T-helper 17 cell (primary cell): ENCODE measurements at places on chromosomes 3 and 15.

GRCh38 chr3:195198426-195199346 is 72.3 kb downstream of the XXYLT1 start:
- DNase-seq: no peak

DNA sequence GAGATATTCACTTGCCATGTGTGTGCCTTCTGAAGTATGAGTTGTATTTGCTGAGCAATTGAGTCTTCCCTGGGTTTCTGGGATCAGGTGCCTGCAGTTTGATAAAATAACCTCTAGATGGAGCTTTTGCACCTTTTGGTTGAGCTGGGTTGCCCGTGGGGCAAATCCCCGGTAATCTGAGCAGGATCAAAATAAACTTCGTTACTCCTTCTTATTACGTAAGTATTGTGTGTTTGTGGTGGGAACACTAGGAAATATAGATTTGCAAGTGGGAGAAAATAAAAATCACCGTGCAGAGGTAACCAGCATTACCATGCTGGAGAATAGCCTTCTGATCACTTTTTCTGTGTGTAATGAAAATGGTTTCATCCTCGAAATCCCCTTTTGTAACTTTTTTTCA is 277.4 kb upstream of the NR2E3 start:
- DNase-seq: no peak

DNA sequence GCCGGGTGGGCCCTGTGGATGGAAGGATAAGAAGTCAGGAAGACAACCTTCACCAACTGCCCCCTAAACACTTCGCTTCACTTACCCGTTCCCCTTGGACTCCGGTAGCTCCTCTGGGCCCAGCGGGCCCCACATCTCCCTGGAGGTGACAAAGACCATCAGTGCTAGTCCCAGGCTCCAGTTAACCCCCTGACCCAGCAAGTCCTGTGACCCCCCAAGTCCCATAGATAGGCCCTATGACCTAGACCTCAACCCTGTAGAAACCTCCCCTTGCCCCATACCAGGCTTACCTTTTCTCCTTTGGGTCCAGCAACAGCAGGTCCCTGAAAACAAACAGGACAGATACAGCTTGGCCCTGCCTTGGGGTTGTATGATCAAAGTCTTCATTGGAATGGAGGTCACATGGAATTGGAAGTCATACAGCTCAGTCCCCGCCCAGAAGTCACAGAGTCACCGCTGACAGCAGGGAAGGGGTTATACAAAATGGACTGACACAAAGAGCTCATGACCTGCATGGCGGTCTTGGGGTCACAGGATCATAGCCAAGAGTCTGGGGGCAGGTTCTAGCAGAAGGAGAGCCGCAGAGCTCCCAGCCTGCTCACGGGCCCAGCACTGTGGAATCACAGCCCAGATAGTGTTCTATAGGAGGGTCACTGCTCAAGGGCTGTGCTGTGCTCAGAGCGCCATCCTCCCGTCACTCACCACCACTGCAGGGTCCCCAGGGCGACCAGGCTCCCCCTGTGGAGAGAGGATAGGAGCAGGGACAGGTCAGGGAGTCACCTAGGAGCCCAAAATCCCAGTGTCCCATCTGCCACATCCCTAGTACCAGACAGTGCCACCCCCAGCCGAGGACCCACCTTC is 13.3 kb downstream of the COL7A1 start:
- no peak for DNase-seq

- DNase-seq: no peak
Observed at GRCh38 chr3:129663930-129664646, 57.6 kb upstream of the PLXND1 start.

- no peak for DNase-seq
Observed at GRCh38 chr15:44883199-44883877, 73.1 kb upstream of the TERB2 start.

DNA sequence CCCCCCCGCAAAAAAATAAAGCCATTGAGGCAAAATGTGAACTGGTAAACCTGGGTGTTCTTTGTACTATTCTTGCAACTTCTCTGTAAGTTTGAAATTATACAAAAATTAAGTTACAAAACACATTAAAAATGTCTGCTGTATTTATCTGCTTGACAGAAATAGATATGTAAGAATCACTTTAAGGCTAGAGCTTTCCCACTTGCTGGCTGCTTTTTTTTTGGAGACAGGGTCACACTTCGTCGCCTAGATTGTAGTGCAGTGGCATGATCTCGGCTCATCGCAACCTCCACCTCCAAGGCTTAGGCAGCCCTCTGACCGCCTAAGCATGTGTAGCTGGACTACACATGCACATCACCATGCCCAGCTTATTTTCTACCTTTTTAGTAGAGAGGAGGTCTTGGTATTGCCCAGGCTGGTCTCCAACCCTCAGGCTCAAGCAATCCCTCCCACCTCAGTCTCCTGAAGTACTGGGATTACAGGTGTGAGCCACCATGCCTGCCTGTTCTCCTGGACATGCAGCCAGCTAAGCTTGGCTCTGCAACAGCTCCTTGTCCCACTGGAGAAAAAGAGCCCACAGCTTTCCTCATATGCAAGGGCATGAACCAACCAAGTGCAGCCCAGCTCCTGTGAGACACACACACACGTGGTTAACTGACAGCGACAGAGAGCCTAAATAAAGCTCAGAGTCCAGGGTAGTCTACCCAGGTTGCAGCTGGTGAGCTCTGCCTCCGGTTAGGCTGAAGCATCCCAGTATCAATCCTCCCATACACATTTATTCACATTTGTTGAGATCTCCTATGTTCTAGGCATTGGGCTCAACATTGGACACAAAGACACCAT is 4.5 kb downstream of the RPS17 start:
- no peak for DNase-seq

DNA sequence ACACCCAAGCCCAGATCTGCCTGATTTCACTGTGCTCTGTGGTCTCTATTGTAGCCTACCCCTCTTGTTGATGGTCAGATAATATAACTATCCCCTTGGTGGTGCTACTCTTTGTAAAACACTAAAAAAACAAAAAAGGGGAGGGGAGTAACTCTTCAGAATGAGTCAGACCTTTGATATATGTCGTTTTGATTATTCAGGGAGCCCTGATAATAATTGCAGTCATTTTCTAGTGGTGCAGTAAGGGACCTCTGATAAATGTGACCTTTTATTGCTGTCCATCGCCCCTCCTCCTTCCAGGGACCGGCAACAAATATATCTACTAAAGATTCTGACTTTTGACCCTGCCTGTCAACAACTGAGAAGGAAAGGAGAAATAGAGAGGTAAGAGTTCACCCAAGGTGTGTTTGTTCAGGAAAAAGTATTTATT is 45.1 kb upstream of the MAGI1 start:
- no peak for DNase-seq

DNA sequence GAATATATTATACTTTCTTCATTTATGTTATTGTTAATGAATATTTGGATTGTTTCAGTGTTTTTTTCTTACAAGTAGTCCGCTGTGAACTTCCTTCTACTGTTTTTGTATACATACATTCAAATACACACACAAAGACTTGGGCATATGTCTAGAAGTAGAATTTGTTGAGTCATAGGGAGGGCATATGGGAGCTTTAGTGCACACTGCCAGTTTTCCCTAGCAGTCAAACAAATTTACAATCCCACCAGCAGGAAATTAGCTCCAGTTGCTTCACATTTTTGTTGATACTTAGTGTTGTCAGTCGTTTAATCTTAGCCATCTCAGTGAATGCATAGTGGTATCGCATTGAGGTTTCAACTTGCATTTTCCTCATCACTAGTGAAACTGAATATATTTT is 492.3 kb downstream of the DIPK2A start:
- no peak for DNase-seq

- DNase-seq: no peak
Observed at GRCh38 chr15:58212909-58213526, 74.8 kb downstream of the AQP9 start.

- DNase-seq: no peak
Observed at GRCh38 chr3:128360705-128361271, 105.9 kb downstream of the DNAJB8 start.

DNA sequence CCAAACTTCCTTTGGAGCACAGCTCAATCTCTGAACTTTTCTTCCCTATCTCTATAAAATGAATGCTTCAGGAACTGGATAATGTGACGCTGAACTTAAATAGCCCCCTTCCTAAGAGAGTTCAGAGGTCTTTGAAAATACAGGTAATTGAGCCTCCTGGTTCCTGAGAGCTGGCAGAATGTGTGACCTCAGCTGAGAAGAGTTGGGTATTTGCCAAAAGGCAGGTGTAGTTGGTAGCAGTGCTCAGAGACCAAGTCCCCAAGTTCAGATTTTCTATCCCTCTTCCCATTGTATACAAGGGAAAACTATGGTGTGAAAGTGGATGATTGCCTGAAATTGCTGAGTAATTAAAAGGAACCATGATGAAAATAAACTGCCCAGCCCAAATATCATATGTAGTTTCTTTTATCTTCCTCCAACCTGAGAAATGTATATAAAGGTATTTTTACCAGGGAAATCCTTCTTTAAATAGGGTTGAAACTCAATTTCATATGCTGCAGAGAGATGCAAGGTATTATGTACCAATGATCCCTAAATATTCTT is 154.6 kb upstream of the ICE2 start:
- no peak for DNase-seq

- DNase-seq: no peak
Observed at GRCh38 chr15:51190424-51191068, 95.8 kb upstream of the TNFAIP8L3 start.

GRCh38 chr3:59935025-59935424 is 885.2 kb upstream of the CFAP20DC start:
- no peak for DNase-seq

DNA sequence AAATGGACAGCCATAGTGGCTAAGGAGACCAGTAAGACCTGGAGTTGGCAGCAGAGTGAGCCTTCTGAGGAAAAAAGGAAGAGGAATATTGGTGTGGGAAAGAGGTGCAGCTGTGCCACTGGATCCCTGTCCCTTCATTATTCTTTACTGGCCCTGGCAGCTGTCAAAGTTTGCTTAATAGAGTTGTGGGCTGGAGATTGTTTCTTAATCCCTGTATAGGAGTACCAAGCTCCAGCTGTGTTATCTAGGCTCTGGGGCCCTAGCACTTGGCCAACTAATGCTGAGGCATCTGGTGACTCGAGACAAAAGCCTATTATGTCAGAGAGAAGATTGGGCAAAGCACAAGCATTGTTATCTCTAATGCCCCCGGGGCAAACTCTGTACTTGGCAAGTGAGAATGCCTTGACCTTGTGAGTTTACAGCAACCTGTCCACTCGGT is 61.4 kb downstream of the ZNF609 start:
- DNase-seq: no peak

DNA sequence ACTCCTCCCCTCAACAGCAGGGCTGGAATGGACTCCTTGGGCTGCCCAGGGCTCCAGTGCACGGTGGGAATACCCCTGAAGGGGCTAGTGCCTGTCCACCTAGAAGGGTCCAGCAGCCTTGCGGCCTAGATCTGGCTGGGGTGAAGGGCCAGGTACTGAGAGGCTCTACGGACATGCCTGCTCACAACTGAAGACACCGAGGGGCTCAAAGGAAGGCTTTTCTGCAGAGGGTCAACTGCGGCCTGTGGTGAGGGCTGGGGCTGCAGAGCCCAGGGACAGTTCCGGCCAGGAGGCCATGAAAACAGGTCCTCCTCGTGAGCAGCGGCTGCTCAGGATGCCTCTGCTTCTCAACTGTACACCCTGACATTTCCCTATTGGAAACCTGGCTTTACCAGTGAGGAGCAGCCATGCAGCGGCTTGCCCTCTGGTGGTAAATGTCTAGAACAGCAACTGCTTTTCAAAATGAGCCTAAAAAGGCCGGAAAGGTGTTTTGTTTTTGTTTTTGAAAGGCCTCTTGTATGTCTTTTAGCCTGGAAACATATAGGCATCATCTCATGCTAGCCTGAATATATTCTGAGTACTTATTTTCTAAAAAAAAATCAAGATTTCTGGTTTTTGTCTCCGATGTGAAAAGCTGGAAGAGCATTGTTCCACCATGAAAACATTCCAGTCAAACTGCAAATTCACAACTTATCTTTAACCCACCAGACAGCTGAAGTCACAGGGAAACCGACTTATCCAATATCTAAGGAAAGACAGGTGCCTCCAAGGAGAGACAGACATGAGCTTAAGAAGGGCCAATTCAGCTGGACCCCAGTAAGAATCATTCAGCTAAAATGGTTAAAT is 163.4 kb downstream of the KLF13 start:
- DNase-seq: no peak

DNA sequence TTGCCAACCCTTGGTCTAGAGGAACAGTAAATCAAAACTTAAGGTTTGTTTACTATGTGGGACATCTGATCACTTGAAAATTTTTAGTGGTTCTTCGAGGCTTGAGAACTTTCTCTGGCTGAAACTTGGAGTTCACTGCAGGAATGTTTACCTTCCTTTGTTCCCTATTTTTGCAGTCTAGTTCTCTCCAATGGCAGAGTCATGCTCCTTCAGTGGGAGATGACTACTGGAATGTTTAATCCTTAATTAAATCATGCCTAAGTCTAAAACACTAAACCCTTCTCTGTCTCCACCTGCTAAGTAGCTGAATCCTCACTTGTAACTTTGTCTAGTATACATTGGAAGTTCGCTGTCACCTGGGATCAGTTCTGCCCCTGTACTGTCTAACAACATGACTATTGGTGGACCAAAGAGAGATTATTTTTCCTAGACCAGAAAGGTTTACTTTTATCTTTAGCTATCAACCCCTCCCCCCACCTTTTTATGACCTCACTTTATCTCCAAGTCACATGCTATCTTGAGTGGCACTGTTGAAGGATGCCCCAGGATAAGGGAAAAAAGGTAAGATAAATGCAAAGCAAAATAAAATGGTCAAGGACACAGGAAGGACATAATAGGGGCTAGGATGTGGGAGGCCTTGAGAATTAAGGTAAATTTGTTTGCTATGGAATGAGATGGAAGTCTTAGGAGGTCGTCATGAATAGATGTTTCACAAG is 1.2 kb upstream of the ZNF609 start:
- DNase-seq: no peak

DNA sequence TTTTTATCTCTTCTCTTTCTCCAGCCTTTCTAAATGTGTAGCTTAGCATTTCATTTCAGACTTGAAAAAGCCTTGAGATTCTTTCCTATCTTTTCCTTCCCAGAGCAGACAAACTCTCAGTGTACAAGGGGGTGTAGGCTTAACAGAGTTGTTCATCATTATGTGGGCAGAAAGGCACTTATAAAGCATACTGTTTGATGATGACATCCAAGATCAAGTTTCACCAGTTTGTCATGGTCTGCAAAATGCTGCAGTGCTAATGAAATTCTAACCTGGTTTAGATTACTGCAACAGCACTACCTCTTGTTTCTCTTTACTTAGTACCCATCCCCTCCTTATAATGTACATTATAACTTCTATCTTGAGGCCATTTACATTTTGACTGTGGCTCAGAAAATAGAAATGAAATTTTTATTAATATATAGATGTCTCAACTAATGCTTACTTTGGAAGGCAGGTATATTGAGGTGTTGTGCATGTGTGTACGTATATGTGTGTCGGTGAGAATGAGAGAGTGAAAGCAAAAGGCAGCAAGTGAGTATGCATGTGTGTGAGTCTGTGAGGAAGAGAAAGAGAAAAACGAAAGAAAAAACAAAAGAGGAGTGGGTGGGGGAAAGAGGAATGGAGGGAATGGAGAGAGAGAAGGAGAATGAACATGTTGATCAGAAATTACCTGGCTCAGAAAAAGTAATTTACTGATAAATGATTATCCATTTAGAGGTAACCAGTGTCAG is 1043.6 kb downstream of the TUSC7 start:
- DNase-seq: no peak

GRCh38 chr3:34218706-34219385 is 420.4 kb downstream of the PDCD6IP start:
- no peak for DNase-seq

- DNase-seq: no peak
Observed at GRCh38 chr3:139136469-139137202, 91.9 kb upstream of the PRR23C start.

- no peak for DNase-seq
Observed at GRCh38 chr3:141996437-141996836, 120.0 kb downstream of the ATP1B3 start.
